ENCODE measurements at places on chromosomes 11 and 22.

GRCh38 chr11:279966-280705, 1.9 kb downstream of the NLRP6 start:
- no peak for DNase-seq

DNA sequence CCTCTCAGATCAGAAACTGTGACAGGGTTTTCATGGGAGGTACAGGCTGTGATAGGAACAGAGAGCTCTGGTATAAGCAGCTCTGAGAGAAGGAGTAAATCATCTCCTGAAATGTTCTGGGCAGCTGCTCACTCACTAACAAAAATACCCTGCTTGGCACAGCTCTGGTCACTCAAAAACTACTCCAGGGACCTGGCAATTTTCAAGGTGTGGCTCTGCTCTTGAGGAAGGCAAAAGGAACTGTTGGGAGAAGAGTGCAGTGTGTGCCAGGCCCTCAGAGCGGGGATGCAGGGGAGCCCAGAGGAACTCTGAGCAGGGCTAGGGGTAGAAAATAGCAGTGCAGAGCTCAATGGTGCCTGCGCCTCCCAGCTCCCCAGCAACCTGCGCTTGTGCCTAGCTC, 180.5 kb upstream of the ZBED5 start:
- DNase-seq: no peak

DNA sequence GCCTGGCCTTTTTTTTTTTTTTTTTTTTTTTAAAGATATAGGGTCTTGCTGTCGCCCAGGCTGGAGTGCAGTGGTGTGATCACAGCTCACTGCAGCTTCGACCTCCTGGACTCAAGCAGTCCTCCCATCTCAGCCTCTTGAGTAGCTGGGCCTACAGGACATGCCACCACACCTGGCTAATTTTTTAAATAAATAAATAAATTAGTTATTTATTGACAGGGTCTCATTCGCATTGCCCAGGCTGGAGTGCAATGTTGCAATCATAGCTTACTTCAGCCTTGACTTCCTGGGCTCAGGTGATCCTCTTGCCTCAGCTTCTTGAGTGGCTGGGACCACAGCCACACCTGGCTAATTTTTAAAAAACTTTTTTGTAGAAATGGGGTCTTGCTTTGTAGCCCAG, 10.5 kb downstream of the AP2A2 start:
- DNase-seq: no peak

DNA sequence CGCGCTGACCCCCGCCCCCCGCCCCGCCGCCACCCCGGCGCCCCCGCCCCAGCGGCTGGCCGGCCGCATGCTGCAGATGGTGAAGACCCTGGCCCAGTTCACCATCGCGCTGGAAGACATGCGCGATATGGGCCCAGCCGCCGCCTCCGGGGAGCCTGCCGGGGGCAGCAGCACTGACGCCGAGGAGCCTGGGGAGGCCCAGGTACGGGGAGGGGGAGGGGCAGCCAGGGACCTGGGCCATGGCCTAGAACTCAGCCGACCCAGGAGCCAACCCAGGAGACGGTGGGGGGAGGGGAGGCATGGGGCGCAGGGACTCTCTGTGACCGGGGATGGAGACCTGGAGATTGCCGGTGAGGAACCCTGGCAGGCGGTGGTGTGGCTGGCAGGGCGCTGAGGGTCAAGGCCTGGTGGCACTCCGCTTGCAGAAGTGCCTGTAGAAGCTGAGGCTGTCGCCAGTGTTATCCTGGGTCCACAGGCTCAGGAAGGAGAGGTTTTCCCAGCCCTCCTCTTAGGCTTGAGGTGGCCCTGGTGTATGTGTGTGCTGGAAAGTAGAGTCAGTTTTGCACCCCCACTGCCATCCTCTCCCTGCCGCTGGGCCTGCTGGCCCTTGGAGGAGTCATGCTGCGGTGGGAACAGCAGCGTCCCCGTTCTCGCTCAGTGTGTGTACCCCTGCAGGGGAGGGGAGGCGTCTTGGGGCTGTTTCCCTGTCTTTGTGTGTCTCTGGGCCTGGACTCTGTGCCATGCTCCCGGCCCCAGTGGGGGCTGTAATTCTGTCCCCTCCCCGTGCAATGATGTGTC, 32.9 kb upstream of the RELT start:
- no peak for DNase-seq

DNA sequence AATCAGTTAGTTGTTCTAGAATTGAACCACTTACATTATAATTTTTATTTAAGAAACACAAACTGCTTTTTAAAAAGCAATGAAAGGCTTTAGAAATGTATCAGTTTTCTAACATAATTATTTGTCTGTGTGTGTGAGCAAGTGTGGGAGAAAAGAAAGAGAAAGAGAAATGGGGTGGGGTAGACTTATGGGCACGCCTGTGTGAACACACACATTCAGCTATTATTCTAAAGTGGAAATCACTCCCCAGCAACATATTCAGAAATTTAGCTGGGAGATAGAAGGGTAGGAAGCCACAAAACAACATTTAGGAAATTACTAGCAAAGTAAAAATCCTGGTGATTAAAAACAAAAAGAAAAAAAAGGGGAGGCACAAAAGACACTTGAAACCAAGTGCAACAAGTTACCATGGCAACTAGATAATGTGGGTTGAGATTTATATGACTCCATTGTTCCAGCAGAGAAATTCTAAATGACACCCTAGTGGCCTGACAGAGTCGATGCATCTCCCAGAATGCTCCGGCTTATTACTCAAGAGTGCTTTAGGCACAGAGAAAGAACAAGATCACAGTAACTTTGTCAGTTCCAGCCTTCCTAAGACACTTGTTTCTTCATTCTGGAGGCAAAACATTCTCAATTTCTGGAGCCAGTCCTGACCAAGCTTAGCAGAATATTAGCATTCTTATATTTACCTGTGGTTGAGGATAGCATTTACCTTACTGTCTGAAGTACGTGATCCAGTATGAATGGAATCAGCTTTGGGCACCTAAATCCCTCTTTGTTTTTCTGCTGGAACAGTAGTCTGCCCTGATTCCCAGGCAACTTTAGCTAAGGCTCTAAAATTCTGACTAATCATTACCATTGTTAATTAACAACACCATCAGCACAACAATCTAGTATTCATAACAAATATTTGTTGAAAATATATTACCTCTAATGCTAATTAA, 444.4 kb downstream of the DLG2 start:
- no peak for DNase-seq

GRCh38 chr11:16356057-16356760, at the start of gene SOX6:
Gene SOX6 (minus strand): TSS chr11:16356546. CDS start chr11:16341248, 15,298 bp downstream.
- DNase-seq: no peak

- DNase-seq: peak; percentile 81
Observed at GRCh38 chr11:96341211-96342013, 1.6 kb downstream of the MAML2 start.

GRCh38 chr11:112400476-112401014, 139.9 kb upstream of the PLET1 start:
- no peak for DNase-seq

GRCh38 chr22:49307481-49307830, 520.2 kb downstream of the BRD1 start:
- DNase-seq: no peak

GRCh38 chr11:30344085-30344484, 21.2 kb downstream of the ARL14EP start:
- DNase-seq: no peak

GRCh38 chr11:102177974-102178631, 67.9 kb downstream of the YAP1 start:
- DNase-seq: no peak

GRCh38 chr11:2834503-2835273, 50.9 kb downstream of the CDKN1C start:
- DNase-seq: no peak

GRCh38 chr11:92511522-92512203, 287.0 kb downstream of the FAT3 start:
- no peak for DNase-seq

- no peak for DNase-seq
Observed at GRCh38 chr22:50271519-50271970, 1.4 kb upstream of the MAPK11 start.

DNA sequence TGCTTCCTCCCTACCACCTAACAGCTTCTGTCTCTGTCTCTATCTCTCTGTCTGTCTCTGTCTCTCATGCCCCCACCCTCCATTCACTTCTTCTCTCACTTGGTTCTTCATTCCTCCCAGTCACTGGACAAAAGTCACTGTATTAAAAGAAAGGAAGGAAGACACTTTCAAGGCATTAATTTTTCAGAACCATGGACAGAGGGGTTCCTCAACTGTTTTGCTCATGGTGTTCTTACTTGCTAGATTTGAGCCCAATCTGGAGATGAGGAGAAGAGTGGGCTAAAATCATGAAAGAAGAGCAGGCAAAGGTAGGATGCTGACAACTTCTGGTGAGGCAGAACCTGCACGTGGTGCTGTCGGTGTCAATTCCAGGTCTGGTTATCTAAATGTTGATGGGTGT, 116.7 kb upstream of the LARGE1 start:
- DNase-seq: no peak

DNA sequence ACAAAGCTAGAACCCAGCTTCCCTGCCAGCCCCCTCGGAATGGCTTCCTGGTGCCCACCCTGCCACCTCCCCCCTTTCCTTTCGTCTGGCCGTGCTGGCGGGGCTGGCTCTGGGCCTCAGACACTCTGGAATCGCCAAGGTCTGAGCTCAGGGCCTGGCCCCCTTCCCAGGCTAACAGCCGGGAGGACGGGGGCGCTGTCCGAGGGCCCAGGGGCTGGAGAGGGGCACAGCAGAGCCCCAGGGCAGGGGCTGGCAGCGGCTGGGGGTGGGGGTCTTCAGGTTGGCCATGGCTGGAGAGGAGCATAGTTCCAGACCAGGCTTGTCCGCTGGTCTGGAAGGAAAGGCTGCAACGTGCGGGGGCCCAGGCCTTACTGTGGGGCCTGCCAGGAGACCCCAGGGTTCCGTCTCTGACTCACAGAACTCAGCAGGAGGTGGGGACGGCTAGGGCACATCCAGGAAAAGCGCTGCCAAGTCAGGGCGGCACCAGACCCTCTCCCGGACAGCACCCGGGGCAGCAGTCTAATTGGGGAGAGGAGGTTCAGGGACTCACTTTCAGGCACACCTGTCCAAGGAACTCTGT, 861 bp upstream of the LTBP3 start:
- DNase-seq: no peak

DNA sequence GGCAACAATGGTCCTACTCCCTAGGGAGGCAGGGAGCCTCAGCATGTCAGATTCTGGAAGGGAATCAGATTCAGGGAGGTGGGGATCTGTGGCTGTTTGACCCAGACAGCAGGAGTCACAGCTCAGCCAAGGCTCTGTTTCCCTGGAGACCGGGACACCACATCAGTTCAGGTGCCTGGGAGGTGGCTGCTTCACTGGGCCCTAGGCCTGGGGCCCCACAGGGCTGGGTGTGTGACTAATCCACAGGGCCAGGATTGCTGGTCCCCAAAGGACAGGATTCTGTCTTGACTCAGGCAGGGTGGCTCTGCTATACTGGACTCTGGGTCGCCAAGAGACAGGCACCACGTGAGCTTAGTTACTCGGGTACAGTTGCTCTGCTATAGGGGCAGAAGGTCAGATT, 3.5 kb upstream of the OR5AN1 start:
- DNase-seq: no peak

GRCh38 chr22:47022475-47022874, 260.0 kb downstream of the TBC1D22A start:
- DNase-seq: no peak

- no peak for DNase-seq
Observed at GRCh38 chr22:25697181-25697664, 44.8 kb upstream of the MYO18B start.

DNA sequence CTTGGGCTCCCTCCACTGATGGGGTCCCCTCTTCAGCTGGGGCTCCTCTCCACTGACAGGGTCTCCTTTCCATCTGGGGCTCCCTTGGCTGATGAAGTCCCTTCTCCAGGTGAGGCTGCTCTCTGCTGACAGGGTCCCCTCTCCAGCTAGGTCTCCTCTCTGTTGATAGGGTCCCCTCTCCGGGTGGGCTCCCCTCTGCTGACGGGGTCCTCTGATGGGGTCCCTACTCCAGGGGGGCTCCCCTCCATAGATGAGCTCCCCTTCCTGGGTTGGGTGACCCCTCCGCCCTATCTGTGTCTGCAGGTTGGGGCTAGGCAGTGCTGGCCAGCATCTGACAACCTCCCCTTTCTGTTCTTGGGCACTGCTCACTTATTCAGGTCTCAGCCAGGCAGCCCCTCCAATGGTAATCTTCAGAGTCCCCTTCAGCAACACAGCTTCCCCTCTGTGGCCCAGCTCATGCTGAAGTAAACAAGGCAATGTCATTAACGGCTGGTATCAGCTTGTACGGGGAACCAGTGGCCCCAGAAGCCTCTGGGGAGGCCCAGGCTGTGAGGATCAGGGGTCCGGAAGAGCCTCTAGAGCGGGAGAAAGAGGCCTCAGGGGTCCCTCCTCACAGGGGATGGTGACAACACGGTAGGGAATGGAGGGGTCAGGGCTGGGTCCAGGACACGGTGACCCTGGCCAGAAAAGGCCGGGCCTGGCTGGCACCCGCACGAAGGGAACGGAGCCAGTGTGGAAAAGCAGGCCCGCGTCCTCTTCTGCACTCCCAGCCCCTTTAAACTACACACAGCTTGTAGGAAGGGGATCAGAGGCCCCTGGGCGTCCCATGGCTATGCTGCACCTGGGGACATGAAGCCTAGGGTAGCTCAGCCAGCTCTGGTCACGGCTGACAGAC, 9.6 kb upstream of the CD81 start:
- DNase-seq: no peak

DNA sequence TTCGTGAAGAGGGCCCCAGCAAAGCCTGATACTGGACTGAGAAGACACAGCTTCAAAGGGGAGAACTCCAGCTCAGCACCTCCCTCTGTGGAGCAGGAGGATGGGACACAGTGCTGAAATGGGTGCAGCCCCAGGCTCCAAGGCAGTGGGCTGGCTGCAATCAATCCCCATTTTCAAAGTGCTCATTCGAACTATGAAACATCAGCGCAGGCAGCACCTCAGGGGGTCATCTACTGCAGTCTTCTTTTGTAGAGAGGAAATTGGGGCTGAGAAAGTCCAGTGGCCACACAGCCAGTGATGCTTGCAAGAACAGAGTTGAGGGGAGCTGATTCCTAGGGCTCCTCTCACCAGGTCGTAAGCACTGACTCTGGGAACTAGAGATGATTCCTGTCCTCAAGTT, 25.1 kb downstream of the OPCML start:
- DNase-seq: no peak

DNA sequence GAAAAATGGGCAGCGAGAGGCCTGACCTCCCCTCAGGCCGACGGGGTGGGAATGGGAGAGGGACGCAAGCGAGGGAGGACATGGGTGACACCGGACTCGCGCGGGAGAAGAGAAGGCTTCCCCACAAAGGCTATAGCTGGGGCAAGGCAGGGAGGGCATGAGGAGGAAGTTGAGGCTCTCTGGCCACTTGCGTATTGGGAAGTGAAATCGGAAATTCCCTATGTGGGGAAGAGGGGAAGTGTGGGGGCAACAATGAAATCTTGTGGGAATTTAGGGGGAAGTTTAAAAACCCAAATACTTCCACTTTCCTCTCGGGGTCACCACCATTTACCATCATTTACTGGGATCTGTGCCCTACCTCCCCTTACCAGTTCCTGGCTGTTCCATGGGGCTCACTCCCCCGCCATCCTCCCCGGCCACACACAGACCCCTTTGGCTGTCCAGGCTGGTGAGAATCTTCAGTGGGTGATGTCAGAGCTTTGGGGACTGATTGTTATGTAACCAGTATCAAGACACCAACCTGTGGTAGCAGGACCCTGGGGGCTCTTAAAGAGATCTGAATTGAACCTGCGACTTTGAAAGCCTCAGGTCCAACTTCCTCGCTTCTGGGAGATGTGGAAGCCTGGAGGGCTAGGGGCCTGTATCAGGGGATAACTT, 951 bp upstream of the EHD1 start:
- DNase-seq: no peak

- no peak for DNase-seq
Observed at GRCh38 chr11:16028419-16028818, 327.9 kb downstream of the SOX6 start.

Measured in cardiac septum (tissue), 1 donor.